Activated CD4-positive, alpha-beta T cell treated with anti-CD3 and anti-CD28 coated beads, Interleukin-2, amount 10 ng/mL, durations not matched to agents 24 days and 14 days (primary cell): ENCODE measurements at places on chromosomes 7 and 10.
A peak's percentile ranks its signal among the peaks of the same experiment; 100 is the strongest.

GRCh38 chr7:78562191-78562590, 763.6 kb downstream of the PHTF2 start:
- DNase-seq, result no peak

DNA sequence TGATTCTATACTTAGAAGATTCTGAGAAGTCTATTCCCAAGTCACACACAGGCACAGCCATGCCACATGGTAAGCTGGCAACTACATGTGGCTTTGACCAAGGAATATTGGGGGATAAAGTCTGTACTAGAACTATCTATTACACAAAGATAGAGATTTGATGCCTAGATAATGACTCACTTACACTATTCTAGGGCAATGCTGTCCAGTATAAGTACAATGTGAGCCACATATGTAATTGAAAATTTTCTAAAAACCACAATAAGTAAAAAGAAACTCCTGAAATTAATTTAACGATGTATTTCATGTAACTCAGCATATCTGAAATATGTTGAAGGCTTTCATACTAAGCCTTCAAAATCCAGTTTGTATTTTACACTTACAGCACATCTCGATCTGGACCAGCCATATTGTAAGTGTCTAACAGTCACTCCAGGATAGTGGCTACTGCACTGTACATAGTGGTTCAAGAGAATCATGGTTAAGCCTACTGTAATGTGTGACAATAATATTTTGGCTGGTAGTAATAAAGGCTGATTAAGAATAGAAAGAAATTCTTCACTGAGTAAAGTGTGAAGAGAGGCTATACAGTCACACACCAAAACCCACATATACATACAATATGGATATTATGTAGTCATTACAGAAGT, 62.8 kb downstream of the RTKN2 start:
- DNase-seq, result no peak

GRCh38 chr10:107653832-107654287, 489.4 kb upstream of the SORCS1 start:
- peak; percentile 57 for DNase-seq

GRCh38 chr10:79440281-79440680, 5.1 kb downstream of the ZCCHC24 start:
- DNase-seq, result no peak

DNA sequence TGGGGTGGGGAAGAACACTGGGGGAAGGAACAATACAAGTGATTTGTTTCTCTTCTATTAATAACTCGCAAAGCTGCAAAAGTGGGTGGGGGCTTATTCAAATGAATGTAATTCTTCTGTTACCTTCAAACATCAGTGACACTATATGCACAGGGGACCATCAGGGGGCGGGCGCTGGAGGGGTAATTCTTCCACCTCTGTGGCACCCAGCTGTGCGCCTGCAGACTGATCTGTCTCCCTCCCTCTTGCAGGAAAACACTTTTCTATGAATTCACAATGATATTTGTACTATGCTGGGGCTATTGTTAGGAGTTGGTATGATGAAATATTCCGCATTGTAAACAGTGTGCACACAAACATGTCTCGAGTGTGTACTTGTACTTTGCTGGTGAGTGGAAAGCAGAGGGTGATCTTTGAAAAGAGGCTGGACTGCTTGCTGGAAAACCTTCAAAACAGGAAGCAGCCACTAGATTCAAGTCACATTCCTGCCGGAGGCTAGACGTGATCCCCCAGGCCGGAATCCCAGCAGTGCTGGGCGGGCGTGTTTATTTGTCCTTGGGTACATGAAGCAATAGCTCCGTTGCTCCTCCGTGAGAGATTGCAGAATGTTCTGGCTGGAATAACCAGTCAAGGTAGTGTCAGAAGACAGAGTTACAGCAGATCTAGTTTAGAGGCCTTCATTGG, 15.8 kb upstream of the BNIP3 start:
- no peak for DNase-seq

- DNase-seq, result no peak
These were observed 188.8 kb downstream of the CALN1 start for GRCh38 chr7:72223351-72223750.

DNA sequence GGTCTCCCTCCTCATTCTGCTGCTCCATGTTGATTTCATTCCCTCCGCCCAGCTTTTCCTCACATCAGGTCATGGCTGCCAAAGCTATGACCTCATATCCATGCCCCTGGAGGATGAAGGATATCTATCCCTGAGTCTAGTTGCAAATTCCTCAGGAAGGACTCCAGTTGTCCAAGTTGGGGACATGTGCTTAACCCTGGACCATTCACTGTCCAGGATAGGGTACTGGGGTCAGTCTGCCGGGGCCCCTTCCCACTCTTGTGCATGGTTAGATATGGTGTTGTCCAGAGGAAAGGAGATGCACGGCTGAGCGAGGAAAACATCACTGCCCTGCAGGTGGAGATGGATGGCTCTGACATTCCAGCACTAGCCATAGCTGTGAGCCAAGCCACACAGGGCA, 51.9 kb upstream of the COMTD1 start:
- DNase-seq, result no peak

- no peak for DNase-seq
These were observed 25.2 kb downstream of the ACTA2 start for GRCh38 chr10:88927416-88927690.

GRCh38 chr7:157526005-157526912, 189.5 kb downstream of the DNAJB6 start:
- DNase-seq, result no peak

- DNase-seq, result no peak
These were observed 91.3 kb upstream of the PRKG1 start for GRCh38 chr10:50982989-50983388.

DNA sequence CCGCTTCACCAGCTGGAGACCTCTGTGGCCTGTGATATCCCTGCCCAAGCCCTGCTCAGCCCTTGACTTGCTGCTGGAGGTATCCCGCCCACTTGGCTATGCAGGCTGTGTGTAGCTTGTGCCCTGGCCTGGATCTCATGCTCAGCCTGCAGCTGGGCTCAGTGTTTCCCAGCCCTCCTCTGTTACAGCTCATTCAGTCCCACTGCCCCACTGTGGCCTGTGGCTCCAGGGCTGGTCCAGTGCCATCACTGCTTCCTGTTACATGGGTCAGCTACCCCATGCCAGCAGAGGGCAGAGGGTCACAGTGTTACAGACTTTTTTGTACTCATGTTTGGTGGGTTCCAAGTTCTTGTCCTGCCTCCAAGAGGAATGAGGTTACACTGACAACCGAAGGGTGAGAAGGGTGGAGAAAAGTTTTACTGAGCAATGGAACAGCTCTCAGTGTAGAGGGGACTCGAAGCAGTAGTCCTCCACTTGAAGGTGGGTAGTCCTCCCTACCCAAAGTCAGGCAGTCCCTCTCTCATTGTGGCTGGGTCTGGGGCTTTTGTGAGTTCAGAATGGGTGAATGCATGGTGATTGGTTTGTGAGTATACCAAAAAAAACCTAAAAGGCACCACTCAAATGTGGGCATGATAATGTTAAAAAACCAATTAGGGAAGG, 100.4 kb downstream of the ANKRD7 start:
- DNase-seq, result no peak

DNA sequence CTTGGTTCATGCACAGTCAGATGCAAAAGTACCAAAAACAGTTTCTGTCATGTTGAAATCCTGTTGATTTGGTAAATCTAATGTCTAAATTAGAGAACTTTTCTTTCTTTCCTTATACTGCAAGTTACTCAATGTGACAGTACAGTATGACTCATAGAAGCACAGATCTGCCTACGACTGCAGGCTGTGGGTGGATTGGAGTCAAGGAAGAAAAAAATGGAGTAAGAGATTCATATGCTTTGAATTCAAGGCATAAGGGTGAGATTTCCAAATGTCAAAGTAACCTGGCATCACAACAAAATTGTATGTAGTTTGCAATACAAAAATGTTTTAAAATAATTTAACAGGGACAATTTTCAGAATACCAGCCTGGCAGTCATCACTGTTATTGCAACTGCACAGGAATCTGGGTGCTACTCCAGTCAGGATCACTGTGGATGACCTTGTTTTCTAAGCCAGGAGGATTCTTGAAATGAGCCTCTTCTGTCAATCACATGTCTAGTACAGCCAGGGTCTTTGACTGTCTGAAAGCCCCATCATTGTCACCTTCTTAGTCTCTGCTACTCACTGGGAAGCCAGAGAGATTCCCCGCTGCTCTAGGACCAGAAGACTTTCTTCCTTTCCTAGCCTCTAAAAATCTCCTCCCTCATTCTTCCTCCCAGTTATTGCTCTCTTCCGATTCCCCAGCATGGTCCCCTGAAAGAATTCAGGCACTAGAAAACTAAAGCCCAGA, 83.6 kb downstream of the CD36 start:
- no peak for DNase-seq

DNA sequence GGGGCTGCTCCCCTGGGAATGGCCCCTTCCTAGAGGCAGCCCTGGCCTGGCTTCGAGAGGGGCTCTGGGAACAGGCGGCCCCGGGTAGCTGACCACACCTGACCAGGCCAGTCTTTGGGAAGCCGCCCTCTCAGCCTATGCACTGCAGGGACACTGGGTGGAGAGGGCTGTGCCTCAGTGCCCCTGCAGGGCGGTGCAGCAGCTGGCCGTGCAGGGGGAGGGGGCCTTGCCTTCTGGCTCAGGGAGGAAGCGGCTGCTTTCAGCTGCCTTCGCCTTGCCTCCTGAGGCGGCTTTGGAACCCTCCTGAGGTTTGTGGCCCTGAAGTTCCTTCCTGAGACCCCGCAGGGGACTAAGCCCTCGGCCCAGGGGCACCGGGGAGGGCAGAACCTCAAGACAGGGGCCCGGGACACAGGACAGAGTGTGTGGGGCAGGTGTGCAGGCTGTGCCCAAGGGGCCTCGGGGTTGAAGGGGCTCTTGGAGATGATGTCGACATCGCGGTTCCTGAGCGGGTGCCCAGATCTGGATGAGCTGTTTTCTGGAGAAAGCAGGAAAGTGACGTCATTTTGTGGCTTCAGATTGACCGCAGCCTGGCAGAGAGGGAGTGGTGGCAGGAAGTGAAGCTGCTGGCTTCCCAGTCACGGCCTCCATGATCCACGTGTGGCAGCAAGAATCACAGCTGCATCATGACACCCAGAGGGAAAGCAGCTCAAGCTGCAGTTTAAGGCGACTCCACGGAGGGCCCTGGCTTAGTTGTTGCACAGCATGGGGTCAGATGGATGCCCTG, 17.7 kb downstream of the ADAM8 start:
- DNase-seq, result peak; percentile 95

DNA sequence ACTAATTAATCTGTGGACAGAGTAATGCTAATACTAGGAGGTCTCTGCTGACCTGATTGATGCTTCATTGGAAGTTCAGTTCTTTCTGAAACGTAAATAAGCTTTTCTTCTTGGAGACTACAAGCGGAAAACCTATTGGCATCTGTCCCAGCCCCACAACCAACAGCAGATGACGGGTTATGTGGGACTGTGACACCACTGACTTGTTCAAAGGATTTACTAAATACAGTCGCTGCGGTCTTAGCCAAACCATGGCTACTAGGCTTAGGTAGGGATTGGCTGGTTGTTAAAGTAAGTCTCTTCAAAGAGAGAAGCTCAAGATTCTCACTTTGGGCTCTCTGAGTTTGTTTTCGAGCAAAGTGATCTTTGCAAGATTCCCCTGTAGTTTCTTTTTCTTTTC, 68.3 kb downstream of the HYCC1 start:
- no peak for DNase-seq

- DNase-seq, result peak; percentile 90
These were observed 43.3 kb upstream of the NFKB2 start for GRCh38 chr10:102352066-102352715.

DNA sequence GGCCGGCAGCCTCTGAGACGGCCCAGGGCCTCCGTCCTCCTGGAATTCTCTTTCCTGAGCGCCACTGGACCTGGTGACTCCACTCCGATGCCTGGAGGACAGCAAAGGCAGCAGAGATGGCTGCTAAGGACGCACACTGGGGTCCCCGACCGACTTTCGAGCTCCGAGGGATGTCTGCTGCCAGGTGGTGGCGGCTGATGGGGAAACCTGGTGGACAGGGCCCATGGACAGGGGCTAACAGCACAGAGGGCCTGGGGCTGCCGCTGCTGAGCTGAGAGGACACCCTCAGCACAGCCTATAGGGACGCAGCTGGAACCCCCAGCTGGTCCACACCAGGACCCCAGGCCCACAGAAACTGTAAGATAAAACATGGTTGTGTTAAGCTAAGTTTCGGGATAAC, 366.3 kb downstream of the DNAJB6 start:
- DNase-seq, result no peak

DNA sequence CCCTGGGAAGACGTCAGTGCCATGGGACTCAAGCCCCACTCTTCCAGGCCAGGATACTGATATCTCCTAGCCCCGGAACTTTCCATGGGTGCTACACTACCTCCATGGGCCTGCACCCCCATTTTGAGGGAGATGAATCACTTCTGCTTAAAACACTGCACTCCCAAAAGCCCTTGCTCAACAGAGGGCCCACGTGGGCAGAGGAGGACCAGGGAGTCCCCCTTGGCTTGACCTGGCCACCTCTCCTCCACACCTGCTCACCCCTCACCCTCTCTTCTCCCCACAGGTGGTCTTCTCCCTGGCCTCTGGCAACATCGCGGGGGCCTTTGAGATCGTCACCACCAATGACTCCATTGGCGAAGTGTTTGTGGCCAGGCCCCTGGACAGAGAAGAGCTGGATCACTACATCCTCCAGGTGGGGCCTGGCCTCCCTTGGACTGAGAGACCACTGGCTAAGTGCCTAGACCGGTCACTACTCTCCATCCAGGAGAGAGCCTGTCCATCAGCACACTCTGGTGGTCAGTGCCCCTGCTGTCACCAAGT, 19.9 kb upstream of the C10orf105 start:
- no peak for DNase-seq

GRCh38 chr7:22663721-22664120, 63.3 kb upstream of the IL6 start:
- no peak for DNase-seq

GRCh38 chr7:92043637-92044036, 90.6 kb downstream of the CYP51A1 start:
- DNase-seq, result no peak

DNA sequence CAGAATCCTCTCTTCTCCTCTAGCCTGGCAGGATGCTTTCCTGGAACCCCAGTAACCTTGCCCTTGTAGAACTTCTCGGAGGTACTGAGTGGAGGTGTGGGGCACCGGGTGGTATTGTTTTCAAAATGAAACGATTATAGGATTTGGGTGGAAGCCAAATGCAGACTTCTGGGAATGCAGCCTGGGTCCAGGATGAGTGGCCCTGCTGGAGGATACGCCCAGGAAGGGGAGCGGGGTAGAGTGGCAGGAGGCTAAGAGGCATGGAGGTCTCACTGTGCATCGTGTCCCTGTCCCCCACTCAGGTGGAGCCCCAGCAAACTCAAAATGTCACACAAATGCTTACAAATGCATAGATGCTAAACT, 109.1 kb upstream of the PPIF start:
- no peak for DNase-seq

- no peak for DNase-seq
These were observed 46.8 kb downstream of the WIPF3 start for GRCh38 chr7:29853072-29853471.
